Stimulated activated naive CD4-positive, alpha-beta T cell treated with Interleukin-2 at 50 U/mL for 16 hours (primary cell): ENCODE measurements at places on chromosomes 1 and 21.

DNA sequence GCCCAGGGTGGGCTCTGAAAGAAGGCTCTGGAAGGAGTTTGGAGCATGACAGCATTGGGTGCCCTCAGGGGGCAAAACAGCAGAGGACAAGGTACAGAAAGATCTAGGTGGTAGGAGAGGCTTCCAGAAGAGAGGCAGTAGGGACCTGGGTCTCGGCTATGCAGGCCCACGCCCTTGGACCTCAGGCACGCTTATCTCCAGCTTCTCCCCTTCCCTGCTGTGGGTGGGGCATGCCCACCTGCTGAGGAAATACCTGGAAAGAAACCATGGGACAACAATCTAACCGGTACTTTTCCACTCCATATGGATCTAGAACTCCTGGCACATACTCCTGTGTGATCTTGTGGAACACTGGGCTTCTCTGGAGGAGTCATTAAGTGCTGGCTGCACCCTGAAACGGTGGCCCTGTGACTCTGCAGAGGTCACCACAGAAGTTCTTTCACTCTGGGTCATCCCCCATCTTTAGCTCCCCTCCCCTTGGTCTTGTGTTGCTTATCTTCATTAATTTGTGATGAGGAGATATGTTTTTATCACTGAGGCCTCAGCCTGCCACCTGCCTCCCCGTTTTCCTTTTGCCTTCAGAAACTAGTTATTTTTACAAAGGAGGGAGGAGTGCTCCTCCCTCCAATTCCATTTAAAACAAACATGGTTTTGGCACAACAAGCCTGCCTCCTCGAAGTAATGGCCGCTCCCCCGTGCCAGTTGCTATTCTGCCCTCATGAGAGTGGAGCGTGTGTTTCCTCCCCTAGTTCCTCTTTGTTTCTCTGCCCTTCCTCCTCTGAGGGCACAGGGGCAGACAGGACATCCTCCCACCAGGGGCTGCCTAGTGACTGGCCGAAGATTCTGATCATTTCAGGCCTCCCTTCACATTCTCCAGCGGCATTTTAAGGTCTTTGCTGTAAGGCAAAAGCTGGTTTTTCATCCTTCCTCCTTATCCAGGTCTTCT is 78.0 kb upstream of the ATP5PO start:
- no peak for DNase-seq

GRCh38 chr1:229874136-229874535 is 192.9 kb upstream of the GALNT2 start:
- DNase-seq = no peak

DNA sequence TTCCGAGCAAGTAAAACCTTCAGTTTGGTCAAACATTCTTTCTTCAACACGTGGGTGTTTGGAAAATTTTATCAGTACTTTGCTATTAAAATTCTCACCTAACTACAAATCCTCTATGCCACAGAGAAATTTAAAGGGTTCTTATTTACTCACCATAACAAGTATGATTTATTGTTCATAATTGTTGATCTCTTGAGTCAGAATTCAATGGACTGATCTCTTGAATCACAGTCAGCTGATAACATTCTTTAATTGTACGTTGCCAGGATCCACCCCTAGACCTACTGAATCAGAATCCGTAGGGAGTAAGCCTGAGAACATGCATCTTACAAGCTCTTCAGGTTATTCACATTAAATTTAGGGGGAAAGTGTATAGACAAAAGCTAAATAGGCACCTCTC is 51.2 kb downstream of the DIPK1A start:
- DNase-seq = no peak

DNA sequence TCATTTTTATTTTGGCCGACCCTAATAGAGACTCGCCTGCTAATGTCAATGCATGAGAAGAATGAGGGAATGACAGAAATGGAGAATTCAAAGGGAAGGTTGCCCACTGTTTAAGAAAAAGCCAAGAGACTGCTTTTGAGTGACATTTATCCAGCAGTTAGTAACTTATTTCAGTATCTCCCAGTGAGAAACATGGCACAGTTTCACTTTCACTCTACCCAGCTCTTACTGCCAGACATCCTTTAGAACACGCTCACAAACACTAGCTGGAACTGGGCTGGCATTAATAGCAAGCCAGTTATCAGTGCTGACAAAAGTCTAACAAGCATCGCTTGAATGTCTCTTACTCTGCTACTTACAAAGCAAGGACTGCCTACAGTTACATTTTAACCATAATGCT is 8.5 kb downstream of the GGPS1 start:
- no peak for DNase-seq

- DNase-seq = no peak
These were observed 282.2 kb downstream of the RYR2 start for GRCh38 chr1:237324226-237324625.

DNA sequence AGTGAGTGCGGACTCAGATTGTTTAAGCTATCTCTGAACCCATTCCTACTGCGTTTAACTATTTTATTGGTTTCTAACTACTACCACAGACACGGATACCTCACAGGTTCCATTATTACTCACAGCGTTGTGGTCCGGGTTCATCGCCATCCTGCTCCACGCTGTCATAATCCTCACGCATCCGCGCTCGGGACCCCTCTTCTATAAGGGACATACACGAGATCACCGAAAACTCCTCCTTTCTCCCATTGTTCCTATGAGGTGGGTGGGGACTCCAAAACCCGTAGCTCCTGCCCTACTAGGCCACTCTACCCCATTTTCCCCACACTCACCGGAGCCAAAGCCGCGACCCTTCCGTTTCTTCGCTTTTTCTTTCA is 610 bp downstream of the RBM8A start:
- DNase-seq = peak; percentile 56

- peak; percentile 62 for DNase-seq
These were observed 48.7 kb upstream of the SLC19A1 start for GRCh38 chr21:45590726-45591618.

DNA sequence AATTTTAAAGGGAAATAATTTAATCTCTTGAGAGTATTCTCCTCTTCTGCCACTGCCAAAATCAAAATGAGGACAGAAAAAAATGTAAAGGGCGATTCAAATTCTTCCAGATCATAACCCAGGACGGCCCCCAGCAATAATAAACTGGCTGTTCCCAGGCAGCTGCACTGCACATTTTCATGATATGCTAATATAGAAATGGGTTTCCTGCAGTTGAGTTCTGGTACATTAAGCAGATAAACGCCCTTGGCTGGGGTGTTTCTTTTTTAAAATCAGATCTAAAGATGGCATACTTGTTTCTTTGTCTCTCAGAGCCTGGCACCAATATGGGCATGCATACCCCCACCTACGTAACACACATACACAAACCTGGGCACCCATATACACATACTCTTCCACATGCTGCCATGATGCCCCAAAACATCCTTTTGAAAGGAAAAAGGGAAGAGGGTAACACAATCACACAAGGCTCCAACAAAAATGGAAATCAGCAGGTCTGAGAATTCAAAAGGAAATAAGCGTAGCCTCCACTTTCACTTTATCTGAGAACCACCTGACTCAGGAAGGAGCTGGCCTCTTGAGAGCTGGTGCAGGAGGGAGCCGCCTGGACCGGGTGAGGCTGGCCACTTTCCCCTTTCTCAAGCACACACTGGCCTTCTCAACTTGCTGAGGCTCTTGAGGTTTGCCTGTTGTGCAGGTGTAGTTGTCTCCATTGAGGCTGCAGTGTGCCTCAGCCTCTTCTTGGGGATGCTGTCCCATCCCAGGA is 653.4 kb downstream of the KIF26B start:
- DNase-seq = no peak

- no peak for DNase-seq
These were observed 29.9 kb upstream of the CAMSAP2 start for GRCh38 chr1:200708769-200709168.

DNA sequence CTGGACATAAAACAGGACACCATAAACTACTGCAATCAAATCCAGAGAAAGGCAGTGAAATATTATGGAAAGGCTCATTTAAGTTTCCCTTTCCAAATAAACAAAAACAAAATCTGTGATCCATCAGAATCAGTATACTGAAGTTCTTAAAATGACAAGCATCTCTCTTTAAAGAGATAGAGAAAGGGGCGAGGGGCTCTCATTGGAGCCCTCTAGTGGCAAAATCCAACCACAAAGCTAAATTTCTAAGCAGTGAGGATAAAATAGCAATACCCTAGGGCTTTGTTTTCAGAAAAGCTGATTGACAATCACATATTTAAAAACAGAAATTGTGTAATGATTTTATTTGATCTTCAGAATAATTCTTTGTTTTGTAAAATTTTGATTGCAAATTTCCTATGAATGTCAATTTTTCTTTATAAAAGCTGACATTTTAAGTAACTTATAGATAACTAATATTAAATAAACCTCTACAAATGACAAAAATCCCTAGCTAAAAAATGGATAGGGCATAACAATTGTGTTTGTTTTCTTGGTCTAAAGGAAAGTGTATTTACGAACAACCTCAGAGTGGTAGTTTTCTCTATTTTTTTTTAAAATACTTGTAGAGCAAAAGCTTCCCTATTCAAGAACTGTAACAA is 138.2 kb downstream of the COL24A1 start:
- no peak for DNase-seq

GRCh38 chr21:41381731-41382130 is 19.9 kb downstream of the MX2 start:
- no peak for DNase-seq

GRCh38 chr21:14533499-14534428 is 12.4 kb downstream of the SAMSN1 start:
- DNase-seq = peak; percentile 25

- no peak for DNase-seq
These were observed 7.7 kb upstream of the SYNJ1 start for GRCh38 chr21:32735524-32735923.

DNA sequence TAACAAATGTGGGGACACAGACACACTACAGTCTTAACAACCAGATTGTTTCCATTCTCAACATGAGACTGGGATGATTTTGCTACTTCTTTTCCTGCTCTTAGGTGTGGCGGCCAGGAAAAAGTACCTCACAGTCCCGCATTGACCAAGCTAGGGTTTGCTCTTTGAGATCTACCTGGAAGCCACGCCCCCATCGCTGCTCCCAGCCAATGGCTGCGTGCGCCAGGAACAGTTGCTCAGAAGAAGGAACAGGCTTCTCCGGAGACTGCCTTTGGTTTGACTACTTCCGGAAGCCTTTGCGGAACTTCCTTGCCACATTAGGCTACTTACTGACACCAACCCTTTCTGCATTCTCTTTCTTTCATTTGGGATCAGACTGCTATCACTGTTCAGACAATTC is 44.2 kb upstream of the PLD5 start:
- no peak for DNase-seq

DNA sequence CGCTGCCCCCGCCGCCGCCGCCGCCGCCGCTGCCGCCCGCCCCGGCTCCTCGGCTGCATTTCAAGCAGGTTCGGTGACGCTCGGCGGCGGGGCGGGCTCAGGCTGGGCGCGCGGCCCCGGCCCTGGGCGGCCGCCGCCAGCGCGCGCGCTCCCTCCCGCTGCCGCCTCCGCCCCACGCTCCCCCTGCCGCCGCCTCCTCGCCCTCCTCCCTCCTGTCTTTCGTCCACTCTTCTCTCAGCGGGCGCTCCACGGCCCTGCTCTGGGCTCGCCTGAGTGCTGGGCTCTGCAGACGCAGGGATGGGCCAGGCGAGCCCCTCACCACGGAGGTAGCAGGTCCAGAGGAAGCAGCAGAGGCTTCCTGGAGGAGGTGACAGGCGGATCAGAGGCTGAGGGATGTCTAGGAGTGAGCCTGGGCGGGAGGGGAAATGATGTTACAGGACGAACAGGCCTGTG is at the start of gene LRP8:
LRP8 (minus strand) TSS at position 62 of the 453 bp plus-strand sequence. CDS start 158 bp downstream, outside the sequence.
- DNase-seq = peak; percentile 79

DNA sequence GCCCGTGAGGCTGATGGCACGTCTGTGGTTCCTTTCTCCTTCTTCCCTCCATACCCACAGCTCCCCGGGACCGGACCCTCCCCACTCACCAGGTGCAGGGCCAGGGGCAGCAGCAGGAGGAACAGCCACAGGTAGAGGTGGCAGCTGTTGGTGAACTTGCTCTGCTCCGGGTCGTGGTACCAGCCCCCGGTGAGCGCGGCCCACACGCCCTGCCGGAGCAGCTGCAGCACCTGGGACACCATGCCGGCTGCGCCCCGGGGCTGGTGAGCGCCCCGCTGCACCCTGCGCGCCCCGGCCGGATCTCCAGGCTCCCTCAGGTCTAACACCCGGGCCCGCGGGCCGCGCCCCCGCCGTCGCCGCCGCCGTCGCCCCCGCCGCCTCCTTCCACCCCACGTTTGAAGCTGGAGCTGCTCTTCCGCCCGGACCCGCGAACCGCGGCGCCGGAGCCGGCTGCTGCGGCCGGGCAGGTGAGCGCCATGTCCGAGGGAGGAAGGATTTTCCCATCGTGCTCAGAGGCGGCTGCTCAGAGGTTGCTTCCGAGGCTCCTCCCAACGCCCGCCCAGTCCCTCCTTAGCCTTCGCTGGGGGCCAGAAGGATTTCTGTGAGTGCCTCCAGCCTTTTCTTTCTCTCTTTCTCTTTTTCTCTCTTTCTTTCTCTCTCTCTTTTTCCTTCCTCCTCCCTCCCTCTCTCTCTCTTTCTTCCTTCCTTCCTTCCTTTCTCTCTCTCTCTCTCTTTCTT is at the start of gene PCNX2:
PCNX2 (minus strand) TSS at position 489 of the 738 bp plus-strand sequence; CDS start at position 242, 247 bp downstream.
- DNase-seq = peak; percentile 66

- no peak for DNase-seq
These were observed 63.5 kb downstream of the ETS2 start for GRCh38 chr21:38869196-38869595.

DNA sequence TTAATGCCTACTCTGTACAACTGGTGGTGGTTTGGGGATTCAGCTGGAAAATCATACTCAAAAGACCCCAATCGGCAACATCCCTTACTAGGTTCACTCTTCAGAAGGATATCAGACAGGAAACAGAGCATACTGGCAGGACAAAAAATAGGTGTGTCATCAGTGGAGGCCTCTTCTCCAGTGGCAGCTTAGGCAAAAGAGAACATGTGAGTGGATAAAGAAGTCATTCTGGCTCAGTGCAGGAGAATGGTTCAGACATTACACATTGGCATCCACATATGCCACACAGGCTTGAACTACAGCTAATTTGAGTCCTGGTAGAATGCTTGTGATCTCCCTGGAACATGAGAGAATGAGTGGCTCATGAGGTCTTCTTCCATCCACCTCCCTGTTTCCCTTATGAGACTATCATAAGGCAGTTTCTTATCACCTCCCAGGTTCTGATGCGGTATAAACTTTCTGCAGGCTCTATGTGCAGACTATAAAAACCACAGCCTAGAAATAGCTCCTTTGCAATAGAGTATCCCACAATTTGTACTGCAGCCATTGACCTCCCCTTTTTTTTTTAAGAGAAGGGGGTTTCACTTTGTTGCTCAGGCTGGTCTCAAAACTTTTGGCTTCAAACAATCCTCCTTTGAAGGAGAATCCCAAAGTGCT is 24.7 kb downstream of the VAMP4 start:
- DNase-seq = no peak

GRCh38 chr1:41623736-41624135 is 139.3 kb upstream of the EDN2 start:
- DNase-seq = no peak

GRCh38 chr21:25406887-25407579 is 200.2 kb downstream of the MRPL39 start:
- no peak for DNase-seq

- DNase-seq = peak; percentile 9
These were observed 19.1 kb downstream of the OPTC start for GRCh38 chr1:203512848-203513584.
